Activated CD4-positive, alpha-beta T cell treated with anti-CD3 and anti-CD28 coated beads, Interleukin-2, amount 10 ng/mL, durations not matched to agents 7 days and 5 days (primary cell): ENCODE measurements at places on chromosomes 5 and 9.

DNA sequence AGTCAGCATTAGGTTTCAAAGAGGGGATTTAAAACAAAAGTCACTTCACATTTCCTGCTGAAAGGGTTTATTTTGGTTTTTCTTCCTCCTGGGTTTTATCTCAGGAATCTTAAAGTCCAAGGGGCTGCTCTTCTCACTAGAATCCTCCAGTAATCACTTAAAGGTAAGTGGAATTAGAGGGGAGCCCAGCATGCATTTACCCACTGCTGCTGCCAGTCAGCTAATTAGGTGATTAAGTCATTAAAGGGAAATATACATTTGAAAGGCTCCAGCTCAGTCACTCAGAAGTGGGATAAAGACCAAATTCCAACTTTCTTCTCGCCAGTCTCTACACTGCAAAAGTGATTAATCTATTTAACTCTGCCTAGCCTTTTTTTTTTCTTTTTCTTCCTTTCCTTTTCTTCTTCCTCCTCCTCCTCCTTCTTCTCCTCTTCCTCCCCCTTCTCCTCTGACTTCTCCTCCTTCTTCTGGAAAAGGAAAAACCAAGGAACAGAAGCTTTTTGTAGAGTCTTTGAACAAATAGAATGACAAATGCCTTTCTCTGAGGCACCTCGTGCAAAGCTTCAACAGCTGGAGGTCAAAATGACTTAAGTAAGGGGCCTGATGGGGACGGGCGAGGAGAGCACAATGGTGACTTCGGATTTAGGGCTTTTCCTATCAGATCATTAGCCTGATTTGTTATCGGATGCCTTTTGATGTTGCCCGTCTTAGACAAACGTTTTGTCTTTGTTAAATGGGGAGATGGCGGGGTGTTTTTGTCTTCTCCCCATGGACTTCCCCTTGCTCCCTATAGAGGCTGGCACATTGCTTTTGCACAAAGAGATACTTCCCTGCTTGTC lies 617.6 kb downstream of the IRX1 start:
- DNase-seq, result no peak

DNA sequence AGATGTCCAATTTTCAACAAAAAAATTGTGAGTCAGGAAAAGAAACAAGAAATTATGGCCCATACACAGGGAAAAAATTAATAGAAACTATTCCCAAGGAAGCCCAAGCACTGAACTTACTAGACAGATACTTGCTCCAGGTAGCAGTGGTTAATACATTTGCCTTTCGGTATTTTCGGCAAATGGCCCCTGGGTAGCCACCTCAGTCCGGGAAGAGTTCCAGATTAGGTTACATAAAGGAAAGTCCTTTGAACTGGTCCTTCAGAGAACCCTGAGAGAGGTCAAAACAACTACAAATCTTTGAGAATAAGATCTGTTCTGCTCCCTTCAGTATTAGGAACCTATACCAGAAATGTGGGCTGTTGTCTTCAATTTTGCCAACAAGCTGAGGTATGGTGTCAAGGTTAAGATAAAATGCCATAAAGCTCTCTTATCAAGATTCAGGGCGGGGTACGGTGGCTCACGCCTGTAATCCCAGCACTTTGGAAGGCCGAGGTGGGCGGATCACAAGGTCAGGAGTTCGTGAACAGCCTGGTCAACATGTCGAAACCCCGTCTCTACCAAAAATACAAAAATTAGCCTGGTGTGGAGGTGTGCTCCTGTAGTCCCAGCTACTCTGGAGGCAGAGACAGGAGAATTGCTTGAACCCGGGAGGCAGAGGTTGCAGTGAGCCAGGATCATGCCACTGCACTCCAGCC lies 343.4 kb downstream of the CWC27 start:
- DNase-seq, result no peak

- no peak for DNase-seq
These were observed 24.8 kb downstream of the CDC37L1 start for GRCh38 chr9:4704129-4704528.

GRCh38 chr5:82425591-82425990 lies 147.4 kb upstream of the RPS23 start:
- DNase-seq, result no peak
